Activated CD4-positive, alpha-beta T cell treated with anti-CD3 and anti-CD28 coated beads, Interleukin-2, amount 50 U/mL, for 1 hour (primary cell): ENCODE measurements at places on chromosomes 7 and 10.

DNA sequence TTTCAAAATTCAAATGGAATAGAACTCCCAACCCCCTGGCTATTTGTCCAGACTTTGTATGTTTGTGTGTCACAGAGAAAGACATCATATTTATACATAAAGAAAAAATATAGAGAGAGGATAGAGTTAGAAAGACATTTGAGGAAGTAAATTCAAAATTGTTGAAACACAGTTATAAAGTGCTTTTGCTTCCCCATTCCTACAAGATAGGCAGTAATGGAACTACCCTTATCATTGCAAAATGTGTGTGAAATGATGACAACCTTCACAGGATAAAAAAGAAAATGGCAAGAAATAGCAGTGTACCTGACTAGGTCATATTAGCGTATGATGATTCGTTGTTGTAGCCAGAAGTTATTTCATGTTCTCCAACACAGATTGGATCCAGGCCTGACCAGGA, 63.1 kb downstream of the FZD1 start:
- no peak for DNase-seq

DNA sequence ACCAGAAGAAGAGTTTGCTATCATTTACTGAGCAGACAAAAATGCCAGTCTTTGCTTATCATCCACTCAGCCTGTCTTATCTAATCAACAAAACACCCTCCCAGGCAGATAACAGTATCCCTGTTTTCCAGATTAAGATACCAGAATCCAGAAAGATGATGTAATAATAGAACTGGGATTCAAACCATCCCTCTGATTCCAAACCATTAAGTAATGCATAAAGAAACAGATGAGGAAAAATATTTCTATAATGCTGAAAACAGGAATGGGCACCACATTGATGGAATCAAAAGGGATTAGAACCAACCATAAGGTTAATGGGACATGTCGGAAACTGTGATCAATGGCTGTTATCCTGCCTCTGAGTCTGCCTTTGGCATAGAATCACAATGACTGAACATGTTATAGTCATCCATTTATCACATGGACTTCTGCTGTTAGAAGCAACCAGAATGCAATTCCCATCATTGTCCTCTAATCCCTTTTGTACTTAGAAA, 92.1 kb upstream of the RSU1 start:
- DNase-seq: no peak

DNA sequence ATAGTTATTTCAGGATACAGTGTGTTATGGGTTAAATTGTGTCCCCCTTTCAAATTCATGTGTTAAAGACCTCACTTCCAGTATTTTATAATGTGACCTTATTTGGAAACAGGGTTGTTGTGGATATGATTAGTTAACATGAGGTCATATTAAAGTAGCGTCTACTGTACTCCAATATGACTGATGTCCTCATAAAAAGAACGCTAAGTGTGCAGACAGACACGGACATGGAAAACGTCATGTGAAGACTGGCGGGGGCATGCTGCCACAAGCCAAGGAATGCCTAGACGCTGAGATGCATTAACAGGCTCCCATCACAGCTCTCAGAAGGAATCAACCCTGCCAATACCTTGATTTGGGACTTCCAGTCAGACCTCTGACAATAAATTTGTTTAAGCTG, 1.5 kb upstream of the WDR37 start:
- no peak for DNase-seq

DNA sequence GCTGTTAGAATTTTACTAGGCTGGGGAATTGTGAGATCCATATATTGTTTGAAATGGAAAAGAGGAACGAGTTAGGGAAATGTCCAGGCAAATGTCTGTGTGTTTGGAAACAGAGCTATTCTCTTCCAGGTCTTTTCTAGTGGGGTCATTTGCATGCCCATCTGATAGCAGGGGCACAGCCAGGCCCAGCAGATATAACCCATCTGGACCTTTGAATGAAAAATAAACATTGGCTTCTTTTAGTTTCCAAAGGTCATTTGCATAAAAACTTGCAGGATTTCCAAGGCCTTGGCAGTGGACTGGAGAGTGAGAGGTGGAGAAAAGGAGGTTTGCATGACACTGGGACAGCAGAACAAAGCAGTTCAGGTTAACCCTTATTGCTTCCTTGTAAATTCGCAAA, 188.0 kb upstream of the GPR26 start:
- DNase-seq: no peak

DNA sequence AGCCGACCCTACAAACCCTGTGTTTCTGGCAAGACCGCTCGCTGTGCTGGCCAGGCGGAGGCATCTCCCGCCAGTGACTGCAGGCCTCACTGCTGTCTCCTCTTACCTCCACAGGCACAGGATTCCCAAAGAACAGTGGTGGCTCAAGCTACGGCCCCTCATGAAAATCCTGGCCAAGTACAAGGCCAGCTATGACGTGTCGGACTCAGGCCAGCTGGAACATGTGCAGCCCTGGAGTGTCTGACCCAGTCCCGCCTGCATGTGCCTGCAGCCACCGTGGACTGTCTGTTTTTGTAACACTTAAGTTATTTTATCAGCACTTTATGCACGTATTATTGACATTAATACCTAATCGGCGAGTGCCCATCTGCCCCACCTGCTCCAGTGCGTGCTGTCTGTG, 36.2 kb downstream of the PITRM1 start:
- DNase-seq: no peak

DNA sequence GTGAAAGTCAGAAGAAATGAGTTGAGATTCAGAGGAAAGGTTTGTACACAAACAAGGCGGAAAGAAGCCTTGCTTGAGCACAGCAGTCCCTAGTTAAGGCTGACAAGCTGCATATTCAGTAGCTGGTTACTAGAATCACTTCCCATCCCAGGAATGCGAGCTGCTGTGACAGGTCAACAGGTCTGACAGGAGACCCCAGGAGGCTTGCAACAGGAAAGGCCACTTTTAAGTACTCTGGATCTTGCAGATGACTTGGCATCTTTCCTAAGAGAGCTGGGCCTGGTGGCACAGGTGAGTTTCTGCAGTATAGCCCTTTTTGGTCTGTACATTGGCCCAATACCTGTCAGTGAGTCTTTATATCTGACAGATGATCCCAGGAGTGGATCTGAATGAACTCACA, 35.7 kb upstream of the UNC5B start:
- DNase-seq: no peak

DNA sequence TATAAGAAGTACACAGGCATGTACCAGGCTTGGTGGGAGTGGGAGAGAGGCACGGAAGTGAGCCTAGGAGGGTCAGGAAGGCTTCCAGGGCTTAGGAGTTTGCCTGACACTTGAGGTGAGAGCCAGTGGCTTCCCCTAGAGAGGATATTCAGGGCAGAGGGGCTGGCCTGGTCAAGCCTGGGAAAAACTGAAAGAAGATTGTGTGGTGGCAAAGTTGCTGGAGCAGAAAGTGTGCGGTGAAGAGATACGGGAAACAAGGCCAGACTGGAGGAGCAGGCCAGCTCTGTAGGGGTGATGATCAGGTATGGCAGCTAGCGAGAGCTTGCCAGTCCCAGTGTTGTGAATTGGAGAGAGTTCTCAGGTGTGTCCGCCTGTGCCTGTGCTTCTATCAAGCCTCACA, 129.9 kb downstream of the CCNY start:
- DNase-seq: no peak

GRCh38 chr7:77899516-77899915, 100.9 kb downstream of the PHTF2 start:
- no peak for DNase-seq

GRCh38 chr7:41445432-41445831, 257.5 kb downstream of the INHBA start:
- DNase-seq: no peak

GRCh38 chr7:158402471-158402870, 185.2 kb downstream of the PTPRN2 start:
- DNase-seq: no peak

GRCh38 chr7:37083311-37084096, 359.2 kb upstream of the AOAH start:
- DNase-seq: no peak

DNA sequence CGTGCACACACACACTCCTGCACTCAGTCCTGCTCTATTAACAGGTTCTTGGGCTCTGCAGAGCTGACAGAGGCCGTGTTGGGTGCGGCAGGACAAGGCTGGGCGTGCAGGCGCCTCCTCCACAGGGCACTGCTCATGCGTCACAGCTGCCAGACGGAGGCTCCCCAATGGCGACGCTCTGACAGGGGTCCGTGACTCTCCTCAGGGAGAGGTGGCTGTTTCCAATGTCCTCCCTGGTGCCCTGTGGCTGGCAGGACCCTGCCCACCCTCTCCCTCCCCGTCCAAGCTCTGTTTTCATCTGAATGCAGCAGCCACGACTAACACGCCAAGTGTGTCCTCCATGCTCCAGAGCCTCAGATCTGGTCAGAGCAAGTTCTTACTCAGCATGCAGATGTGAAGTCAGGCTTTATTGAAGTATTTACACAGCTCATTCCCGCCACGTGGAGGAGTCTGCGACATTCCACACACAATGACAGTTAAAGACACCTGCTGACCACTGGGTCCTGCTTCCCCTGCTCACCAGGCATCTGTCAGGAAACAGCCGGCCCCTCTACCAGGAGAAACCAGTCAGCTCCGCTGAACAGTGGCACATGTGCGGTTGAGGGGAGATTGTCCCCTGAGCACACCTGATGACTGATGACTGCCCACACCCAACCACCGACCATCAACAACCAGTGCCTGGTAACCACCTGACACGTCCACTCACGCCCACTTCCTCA, 116.7 kb downstream of the VIPR2 start:
- DNase-seq: no peak

DNA sequence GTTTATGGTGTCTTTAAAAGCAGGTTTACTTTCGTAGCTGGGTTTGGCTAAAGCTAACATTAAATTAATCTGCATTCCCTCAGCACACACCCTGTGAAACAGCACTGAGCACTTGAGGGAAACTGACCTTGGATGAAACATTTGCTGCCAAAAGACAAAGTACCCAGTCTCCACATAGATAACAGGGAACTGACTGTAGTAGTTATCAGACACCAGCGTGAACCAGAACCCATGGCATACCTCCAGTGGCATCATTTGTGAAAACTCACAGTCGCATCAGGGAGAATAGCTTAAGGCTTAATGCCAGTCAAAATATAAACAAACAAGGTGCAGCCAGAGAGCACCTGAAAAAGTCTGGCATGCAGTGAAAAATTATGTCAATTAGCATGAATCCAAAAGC, 357.8 kb upstream of the C7orf33 start:
- no peak for DNase-seq

GRCh38 chr10:28997734-28998133, 291.1 kb upstream of the LYZL1 start:
- DNase-seq: no peak

DNA sequence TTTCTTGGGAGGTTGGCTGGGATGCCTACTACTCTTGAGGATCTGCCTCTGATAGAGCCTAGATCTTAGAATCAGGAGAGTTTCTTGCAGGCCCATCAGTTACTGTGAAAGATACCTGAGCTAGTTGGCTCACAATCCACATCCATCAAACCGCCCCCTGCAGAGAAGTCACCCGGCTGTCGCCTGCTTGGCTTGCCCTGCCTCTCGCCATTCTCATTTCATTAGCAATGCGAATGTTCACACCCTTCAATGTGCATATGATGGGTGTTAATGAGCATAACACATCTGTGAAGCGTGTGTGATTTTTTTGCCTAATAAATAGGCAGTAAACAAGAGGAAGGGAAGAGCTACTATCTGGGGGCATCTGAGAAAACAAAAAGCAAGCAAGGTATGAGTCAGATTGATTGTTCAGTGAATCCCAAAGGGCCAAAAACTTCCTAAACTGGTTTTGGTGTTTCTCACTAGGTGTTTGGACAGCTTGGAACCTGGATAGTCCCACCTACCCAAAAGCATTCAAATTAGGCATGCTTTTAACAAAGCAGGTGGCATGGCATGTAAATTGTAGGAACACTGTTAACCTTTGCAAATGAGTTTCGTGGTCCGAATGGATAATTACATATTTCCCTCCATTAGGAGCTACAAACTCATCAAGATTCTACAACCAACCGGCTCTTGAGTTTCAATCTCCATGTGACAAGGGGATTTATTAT, 272.3 kb upstream of the C7orf33 start:
- no peak for DNase-seq

GRCh38 chr10:60848126-60848525, 69.8 kb downstream of the CDK1 start:
- no peak for DNase-seq

- DNase-seq: no peak
Measured at GRCh38 chr7:143245123-143245522, 18.1 kb upstream of the GSTK1 start.

- no peak for DNase-seq
Measured at GRCh38 chr10:109025172-109025571, 898.1 kb downstream of the XPNPEP1 start.

DNA sequence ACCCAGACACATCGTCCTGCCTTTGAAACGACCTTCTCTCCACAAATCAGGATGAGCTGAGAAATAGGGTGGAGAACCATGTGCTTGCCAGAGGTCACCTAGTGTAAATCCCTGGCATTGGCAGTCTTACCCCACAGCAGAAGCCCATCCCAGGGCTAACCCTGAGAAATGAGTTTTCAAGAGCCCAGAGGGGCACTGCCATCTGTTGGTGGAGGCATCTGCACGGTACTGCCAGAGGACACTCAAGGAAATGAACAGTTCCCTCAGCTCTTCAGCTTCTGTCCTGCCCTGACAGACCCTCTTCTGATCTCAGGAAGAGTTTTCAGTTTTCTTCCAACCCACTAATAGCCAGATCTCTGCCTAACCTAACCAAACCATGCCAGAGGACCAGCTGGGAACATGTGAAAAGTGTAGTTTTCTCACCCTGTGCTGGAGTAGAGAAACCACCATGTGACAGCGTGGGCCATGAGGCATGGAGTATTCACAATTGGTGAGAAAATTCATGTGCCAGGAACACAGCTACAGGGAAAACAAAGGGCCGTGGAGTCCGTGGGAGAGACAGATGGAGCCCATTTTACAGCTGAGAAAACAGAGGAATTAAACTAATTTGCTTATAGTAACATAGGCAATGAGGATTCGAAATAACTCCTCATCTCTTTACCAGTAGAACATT, 37.7 kb upstream of the ITPRID1 start:
- DNase-seq: no peak
